ENCODE measurements at places on chromosomes 2 and 18.

GRCh38 chr2:3044587-3045317 is 332.9 kb downstream of the EIPR1 start:
- DNase-seq: no peak

- peak; percentile 4 for DNase-seq
Measured at GRCh38 chr2:112814278-112814677, 22.3 kb downstream of the IL1B start.

- DNase-seq: no peak
Measured at GRCh38 chr2:40281021-40281940, 170.6 kb downstream of the SLC8A1 start.

DNA sequence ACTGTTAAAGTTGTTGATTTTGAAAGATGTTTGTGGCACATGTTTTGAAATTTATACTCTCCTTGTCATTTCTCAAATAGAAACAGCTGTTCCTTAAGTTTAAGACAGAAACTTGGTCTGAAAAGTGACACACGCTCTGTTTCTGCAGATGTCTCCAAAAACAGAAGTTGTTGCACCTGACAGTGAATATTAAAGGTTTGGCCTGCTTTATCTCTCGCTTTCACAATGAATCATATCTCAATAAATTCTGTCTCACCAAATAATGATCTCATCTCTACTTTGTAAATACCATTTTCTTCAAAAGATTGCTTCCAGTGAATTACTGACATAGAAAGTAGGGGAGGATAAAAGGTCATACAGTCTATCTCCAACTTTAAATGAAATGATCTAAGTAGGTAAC is 294.9 kb upstream of the SYT4 start:
- no peak for DNase-seq

DNA sequence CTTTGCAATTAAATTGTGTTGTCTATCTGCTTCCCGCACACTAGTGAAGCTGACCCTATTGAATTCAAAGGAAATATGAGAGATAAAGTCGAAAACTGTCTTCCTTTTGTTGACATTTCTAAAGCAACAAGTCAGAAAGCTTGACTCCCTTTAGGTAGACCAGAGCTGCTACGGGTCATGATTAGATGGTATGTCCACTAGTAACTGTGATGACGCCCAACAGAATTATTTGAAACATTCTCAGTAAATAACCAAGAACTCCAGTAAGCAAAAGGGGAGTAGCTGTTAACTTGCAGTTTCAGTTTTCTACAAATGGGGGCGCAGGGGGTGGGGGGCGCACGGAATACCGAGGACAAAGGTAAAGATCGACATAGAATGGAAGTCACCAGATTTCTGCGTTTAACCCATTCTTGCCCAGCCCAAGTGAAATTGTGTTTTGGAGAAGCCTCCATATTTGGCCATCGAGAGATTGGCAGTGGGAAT is 56.4 kb downstream of the CRIM1 start:
- DNase-seq: no peak
